ENCODE measurements at places on chromosomes 3 and 15.

DNA sequence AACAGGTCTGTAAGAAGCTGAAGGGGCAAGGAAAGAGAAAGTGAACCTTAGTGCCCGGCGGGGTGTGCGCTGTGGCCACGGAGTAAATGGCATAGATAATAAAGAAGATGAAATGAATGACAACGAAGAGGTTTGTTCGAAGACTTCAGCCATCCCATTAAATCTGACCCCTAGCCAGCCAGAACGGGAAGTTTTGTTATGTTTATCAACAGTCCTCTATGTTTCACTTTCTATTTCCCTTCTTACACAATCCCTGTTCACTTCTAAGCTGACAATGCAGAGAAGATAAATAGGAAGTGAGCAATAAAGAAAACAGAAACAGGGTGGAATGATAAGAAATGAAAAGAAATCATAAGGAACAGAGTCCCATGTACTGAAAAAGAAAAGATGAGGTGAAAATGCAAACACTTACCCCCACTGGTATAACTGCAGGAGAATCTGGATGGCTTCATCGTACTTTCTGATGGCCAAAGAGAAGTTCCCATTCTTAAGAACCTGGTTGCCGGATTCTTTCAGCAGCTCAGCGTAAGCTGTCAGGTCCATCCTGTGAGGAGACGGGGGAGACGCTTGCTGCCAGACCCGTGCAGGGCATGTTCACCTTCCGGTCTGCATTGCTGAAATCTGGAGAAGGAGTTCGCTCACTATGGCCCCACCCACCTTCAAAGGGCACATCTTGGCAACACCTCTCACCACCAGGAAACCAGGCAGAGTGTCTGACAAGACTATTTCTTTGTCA lies 36.8 kb downstream of the TRANK1 start:
- DNase-seq, result peak; percentile 68

- DNase-seq, result no peak
Observed at GRCh38 chr3:184359610-184360009, 1.8 kb downstream of the CLCN2 start.

GRCh38 chr15:100902436-100903167 lies 16.6 kb upstream of the LRRK1 start:
- peak; percentile 90 for DNase-seq

- no peak for DNase-seq
Observed at GRCh38 chr15:59997070-59997701, 6.9 kb upstream of the FOXB1 start.

GRCh38 chr15:62150445-62150844 lies 14.6 kb downstream of the C2CD4B start:
- no peak for DNase-seq

DNA sequence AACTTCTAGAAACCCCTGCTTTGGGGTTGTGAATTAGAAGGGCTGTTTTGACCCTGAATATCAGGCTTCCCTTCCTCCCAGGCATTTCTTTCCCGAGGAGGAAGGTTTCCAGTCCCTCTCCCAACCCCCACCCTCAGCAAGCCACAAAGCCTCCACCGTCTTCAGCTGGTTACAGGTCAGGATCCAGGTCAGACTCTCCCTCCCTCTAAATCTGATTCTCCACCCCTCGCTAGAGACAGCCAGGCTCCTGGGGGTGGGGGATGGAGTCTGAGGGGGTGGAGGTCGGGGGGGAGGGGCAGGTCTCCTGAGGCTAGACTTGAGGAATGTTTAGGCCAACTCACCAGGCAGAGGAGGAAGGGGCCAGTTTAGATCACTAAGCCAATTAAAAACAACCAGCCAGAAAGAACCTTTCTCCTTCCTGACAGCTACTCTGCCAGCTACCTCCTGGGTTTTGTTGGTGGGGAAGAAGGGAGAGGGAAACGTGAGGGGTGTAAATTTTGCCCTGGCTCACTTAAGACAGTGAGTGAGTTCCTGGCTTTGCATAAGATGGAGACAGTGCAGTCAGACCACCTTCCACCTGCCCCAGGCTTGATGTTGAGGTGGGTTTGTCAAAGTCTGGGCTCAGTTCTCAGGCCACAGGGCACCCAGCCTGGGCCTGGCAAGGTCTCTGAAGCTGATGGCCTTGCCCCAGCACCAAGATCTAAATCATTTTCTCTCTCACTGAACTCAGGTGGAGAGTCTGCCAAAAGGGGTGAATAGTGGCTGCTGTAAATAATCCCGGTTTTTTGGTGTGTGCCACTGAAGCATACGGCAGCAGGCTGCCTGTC lies 19.5 kb downstream of the BMF start:
- no peak for DNase-seq

DNA sequence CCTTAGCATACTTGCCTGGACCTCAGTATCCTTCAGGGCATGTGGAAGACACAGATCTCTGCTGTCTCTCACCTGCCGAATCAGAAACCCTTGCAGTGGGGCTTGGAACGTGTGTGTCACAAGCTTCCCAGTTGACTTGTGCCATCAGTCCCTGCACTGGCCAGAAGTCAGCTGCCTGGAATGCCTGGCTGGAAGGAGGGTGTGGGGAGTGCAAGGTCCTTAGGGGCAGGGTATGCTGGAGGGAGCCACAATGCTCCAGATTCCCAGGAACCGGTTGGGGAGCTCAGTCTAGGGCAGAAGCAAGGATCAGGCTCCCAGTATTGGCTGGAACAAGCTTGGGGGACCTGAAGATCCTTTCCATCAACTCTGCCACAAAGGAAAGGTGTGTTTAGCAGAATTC lies 27.1 kb downstream of the SPSB4 start:
- no peak for DNase-seq

GRCh38 chr15:93111451-93111850 lies 22.4 kb upstream of the RGMA start:
- no peak for DNase-seq

DNA sequence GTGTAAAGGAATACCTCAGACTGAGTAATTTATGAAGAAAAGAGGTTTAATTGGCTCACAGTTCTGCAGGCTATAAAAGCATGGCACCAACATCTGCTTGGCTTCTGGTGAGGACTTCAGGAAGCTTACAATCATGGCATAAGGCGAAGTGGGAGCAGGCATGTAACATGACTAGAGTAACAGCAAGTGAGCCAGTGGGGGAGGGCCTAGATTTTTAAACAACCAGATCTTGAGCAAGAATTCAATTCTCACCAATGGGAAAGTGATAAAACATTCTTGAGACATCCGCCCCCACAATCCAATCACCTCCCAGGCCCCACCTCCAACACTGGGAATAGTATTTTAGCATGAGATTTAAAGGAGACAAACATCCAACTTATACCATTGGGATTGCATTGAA lies 44.2 kb upstream of the BCL2A1 start:
- no peak for DNase-seq

GRCh38 chr3:39125841-39126500 lies 18.5 kb downstream of the TTC21A start:
- no peak for DNase-seq

- DNase-seq, result peak; percentile 58
Observed at GRCh38 chr3:18423401-18424212, 1.5 kb downstream of the SATB1 start.

- DNase-seq, result no peak
Observed at GRCh38 chr3:188661806-188662205, 507.8 kb downstream of the LPP start.

DNA sequence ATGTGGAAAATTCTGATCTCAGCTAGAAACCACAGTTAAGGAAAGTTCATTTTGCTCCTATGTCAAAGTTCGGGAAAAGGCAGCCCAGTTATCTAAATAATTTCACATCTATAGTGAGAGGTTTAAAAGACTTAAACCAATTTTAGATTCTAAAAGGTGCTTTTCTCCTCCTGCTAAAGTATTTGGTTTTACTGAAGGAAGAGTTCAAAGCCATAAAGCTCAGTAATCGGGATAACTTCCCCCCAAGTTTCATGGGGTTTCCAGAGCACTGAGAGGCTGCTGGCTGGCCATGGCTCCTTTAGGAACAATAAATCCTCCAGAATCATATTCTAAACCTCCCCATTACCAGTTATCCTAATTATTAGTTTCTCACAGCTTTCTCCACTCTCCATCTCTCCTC lies 38.2 kb downstream of the ZIC4 start:
- DNase-seq, result no peak
